SK-N-MC (cell line): ENCODE measurements at places on chromosomes 2 and 18.

DNA sequence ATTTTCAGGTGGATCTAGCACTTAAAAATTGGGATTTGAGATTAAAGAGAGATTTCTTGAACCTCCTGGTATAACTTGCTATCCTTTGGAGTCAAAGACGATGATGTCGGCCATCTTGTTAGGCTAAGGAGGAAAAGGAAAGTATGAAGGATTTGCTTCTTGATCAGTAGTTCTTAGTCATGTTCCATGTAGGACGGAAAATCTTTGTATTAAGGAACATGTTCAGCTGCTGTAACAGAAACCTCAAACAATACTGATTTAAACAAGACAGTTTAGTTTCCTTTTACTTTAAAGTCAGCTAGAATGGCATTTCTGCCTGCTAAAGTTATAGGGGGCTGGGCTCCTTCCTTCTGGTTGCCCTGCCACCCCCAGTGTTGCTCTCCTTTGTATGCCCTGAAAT, 56.4 kb upstream of the MGAT5 start:
- DNase-seq, result no peak

- no peak for DNase-seq
Measured at GRCh38 chr18:12027046-12027445, 45.7 kb downstream of the IMPA2 start.

DNA sequence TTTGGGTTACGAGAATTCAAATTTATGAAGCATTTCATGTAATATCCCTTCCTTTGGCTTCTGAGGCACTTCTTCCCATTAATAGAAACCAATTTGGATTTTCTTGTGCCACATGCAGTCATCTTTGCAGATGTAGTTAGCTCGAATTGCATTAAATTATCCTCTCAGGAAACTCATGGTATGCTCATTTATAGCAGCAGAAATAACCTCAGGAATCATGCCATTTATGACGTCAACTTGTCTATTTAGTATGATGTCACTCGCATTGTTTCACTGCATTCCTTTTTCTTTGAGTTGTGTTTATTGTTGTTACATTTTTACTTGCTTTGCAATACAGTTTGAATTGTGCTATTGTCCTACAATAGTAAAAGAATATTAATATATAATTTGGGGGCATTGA, 163.8 kb downstream of the RBM43 start:
- DNase-seq, result no peak

GRCh38 chr2:84280873-84281272, 178.2 kb downstream of the SUCLG1 start:
- no peak for DNase-seq
